Stimulated activated CD8-positive, alpha-beta memory T cell treated with anti-CD3 and anti-CD28 coated beads, Interleukin-4, amount 100 ng/mL, for 48 hours (primary cell): ENCODE measurements at places on chromosomes 7 and 10.

- no peak for DNase-seq
Measured at GRCh38 chr10:38156416-38157269, 62.5 kb downstream of the ZNF37A start.

DNA sequence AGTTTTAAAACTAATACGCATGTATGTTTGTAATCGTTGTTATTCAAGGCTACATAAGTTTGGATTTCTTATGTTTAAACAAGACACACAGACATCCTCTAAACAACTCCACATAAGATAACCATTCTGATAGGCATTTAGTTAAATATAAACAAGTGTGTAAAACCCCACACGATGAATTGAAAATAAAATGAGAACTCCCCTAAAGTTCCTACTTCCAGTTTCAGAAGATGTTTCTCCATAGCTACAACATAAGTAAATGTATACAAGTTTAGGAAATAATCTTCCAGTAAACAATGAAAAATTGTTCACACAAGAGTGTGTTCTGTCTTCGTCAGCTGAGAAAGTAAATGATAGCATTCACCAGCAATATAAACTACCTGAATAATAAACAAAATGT, 246.8 kb downstream of the RNLS start:
- no peak for DNase-seq

- peak; percentile 33 for DNase-seq
Measured at GRCh38 chr7:85186521-85187241, at the start of gene SEMA3D. Gene SEMA3D (minus strand): TSS chr7:85187056. CDS start chr7:85121891, 65,165 bp downstream.

- no peak for DNase-seq
Measured at GRCh38 chr10:1520909-1521565, 216.3 kb downstream of the ADARB2 start.

DNA sequence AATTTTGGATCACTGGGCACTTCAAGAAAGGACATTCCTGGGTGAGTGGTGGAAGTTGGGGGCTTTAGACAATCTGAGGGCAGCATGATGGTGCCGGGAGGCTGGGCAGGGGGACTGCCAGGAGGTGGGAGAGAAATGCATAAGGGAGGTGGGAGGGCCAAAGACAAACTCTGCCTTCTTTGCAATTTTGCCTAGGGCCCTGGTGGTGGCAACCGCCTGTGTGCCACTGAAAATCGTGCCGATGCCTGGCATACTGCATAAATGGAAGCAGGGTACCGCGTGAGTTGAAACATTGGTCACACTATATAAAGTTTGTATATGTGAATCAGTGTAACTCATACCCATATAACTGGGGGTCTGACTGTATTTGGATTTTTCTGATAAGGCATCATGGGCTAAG, 3.3 kb downstream of the LUC7L2 start:
- DNase-seq, result no peak

GRCh38 chr7:2689951-2690705, 2.1 kb downstream of the AMZ1 start:
- no peak for DNase-seq

DNA sequence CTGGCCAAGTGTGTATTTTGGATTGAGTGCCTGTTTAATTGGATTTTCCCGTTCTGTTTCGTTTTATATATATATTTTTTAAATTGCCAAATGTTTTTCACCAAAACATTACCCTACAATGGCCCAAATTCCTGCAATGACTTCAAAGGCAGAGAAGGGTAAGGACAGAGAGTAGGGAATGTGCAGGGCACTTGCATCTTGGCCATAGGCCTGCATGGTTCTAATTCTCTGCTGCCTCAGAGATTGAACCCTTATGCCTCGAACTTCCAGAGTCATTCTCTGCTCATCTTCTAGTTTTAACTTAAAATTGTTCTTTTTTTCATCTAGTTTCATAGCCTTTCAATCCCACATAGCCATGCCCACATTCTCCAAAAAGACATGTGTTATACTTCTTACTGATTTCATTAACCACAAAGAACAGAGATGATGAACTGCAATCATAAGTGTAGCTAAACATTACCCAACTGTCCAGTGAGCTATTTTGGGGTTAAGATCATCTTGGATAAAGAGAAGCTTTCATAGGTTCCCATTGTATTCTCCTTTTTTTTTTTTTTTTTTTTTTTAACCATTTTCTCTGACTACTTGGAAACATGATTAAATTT, 177.6 kb downstream of the PLXDC2 start:
- no peak for DNase-seq

GRCh38 chr10:130994191-130994590, 317.3 kb downstream of the TCERG1L start:
- no peak for DNase-seq

DNA sequence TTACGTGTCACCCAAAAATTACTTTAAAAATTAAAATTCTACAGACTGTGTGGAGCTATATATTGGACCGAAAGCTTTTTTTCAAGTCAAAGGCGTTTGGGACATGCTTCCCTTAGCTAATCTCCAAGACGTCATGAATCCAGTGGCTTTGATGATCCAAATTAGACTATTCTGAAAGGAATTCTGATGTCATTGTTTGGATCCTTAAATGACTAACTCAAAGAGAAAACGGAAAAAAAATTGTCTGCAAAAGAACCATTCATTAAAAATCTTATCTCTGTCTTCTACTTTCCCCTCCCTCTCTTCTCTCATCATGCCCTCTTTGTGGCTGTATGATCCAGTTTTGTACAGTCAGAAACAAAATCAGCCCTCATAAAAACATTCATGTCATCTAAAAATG, 161.8 kb downstream of the ETV1 start:
- DNase-seq, result no peak

GRCh38 chr7:139959718-139960117, 103.0 kb downstream of the PARP12 start:
- DNase-seq, result no peak

GRCh38 chr10:114632869-114633715, 25.0 kb downstream of the ABLIM1 start:
- no peak for DNase-seq

GRCh38 chr7:156754201-156754600, 113.6 kb downstream of the RNF32 start:
- no peak for DNase-seq

DNA sequence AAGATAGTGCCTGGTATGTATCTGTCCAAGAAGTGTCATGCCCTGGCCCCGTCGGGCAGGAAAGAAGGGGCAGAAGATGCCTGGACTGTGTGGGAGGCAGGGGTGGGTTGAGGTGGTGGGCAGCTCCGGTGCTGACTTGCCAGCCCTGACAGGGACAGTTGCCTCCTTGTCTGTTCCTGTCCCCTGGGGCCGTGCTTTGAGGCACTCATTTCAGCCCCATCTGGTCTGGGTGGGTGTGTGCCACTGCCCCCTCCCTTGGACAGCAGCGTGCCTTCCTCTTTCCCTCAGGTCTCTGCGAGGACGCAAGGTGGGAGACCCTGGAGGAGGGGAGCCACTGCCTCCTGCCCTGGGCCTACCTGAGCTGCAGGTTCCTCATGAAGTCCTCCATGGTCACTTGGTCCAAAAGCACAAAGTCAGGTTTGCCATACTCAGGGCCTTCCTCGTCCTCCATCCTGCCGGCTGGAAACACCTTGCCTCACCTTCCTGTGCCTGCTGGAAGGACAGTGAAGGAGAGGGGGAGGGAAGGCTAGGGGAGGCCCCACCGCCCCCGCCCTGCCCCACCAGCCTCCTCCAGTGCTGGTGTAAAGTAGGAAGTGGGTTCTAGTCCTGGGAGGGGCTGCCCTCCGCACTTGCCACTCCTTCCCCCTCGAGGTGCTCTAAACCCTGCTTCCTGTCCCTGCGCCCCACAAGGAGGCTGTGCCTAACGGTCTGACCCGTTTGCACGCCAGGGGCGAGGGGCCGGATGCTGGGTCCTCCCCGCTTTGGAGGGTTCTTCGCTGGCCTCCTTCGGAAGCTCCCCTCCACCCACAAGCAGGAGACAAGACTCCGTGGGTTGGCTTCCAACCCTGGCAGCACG, at the start of gene MYO1G:
Gene MYO1G, minus strand, starts transcription at position 505 of the 856 bp plus-strand sequence. Its CDS starts 54 bp downstream, at position 451.
- peak; percentile 94 for DNase-seq

DNA sequence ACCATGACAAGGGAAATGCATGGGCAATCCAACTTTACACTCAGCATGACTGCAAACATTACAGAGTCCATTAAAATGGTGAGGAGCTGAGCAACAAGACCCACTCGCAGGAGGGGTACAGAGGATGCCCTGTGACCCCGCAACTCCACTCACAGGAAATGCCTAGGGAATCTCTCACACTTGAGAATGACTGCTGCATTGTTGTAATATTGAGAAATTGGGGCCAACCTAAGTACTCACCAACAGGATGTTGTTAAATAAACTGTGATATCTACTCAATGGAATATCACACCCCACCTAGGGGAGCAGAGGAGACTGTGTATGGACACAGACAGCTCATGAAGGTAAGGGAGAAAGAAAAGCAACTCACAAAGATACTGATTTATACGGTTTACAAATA, 53.4 kb upstream of the CAMK2B start:
- no peak for DNase-seq

DNA sequence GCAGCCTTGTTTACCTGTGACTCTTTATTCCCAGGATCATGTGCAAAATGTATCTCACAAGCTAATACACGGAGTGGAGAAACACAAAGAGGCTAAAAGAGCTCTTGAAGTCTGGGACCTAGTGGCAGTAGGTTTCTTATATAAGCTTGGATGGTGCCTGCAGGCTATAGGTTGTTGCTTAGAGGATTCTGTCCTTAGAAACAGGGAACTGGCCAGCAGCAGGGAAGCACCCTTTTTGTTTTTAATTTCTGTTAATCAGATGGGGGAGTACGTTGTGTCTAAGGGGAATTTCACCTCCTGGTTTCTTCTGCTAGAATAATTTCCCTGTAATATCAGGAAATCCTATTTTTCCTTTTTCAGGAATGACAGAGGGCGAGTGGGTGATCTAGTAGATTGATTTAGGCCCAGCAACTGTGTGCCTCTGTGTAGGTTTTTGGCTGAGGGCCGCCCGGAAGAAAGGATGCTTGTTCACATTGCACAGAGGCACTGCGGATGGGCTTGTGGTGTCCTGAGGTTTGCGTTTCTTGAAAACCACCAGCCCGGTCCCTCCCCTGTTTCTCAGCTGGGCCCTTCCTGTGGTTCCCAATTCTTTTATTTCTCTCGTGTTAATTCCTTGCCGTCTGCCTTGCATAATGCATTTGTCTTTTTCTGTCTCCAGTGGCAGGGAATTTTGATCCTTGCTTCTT, 158.0 kb downstream of the CAMK1D start:
- peak; percentile 34 for DNase-seq

GRCh38 chr7:111529507-111530355, 32.6 kb downstream of the IMMP2L start:
- no peak for DNase-seq

DNA sequence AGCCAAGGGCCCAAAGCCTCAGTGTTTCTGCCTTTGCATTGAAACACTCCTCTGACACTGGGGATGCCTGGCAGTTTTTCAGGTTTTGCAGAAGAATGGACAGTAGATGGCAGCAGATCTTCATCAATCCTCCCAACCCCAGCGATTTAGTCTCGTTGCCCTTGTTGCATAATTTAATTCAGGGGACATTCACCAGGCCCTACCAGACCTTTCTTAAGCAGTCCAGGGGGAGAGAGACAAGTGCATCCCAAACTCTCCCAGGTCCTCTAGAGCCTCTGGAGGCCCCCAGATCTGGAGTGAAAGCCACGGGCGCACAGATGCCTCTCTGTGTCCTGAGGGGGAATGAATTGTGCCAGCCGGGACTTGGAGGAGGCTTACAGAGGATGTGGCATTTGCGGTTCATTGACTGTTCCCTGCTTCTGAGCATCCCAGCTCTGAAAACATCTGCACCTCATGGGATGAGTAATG, 29.6 kb downstream of the MINDY4 start:
- DNase-seq, result peak; percentile 41
